MCF 10A (cell line): ENCODE measurements at places on chromosomes 16 and 17. TPM values are rescaled to one million over a fixed set of nuclear protein-coding genes. Genes with fewer than 3 reads are reported as not detected.
A peak's percentile ranks its signal among the peaks of the same experiment; 100 is the strongest.

- H3K27ac ChIP-seq, result peak overlapping the region; percentile 5
- H3K36me3 ChIP-seq, result peaks cover 15% of the 10 kb centered on the region
- DNase-seq, result peak; percentile 49
Observed at GRCh38 chr17:1495265-1495989, 2.9 kb upstream of the MYO1C start.

C17orf107 gene
- total RNA-seq, result 3.6 and 4.3 TPM in 2 replicates

DNA sequence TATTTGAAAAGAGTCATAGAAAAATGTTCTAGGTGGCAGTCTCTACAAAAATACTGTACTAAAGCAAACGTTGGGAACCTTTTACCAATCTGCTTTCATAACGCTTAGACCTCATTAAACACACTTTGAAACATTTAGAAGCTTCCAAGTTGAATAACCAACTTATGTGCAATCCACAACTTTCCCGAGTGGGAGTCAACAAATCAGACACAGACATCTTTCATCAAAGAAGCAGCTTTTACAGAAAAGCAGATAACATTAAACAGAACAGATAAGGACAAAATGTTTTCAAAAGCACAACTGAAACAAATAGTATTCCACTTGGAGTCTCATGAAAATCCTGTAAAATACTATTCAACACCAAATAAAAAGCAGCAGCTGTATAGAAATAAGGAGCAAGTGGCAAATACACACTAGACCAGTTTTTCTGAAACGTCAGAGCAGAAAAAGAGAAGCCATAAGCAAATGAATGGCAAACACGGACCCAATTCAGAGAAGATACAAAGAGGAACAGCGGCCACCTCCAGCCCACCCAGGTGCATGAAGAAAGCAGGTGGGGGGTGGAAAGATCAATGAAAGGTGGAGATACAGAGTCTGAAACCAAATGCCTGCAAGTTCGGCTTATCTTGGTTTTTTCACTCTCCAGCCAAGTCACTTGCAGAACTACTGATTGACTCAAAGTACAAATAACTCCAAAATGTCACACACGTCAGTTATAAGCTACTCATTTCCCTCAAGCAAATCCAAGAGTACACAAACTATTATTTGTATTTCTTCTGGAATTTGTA, 18.4 kb upstream of the FBF1 start:
- no peak overlapping the region for H3K4me3 ChIP-seq
- H3K27me3 ChIP-seq, result no peaks in the 10 kb centered on the region
- no peak overlapping the region for H3K27ac ChIP-seq
- peaks cover 70% of the 10 kb centered on the region for H3K36me3 ChIP-seq
- no peak for DNase-seq
- H3K4me1 ChIP-seq, result no peaks in the 10 kb centered on the region

EXOC3L1 gene
- not detected in 2 replicates for total RNA-seq

DNA sequence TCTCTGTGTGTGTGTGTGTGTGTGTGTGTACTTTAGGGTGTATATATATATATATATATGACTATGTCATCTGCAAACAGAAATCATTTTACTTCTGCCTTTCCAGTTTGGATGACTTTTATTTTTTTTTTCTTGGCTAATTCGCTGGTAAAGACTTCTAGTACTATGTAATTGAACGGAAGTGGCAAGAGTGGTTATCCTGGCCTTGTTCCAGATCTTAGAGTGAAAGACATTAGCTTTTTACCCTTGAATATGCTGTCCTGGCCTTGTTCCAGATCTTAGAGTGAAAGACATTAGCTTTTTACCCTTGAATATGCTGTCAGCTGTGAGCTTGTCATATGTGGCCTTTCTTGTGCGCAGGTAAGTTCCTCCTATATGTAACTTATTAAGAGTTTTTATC, 72.7 kb upstream of the MYOCD start:
- no peaks in the 10 kb centered on the region for H3K4me1 ChIP-seq
- no peak overlapping the region for H3K27ac ChIP-seq
- no peak for DNase-seq
- H3K4me3 ChIP-seq, result no peak overlapping the region

- H3K36me3 ChIP-seq, result peaks cover 6% of the 10 kb centered on the region
- H3K27ac ChIP-seq, result no peak overlapping the region
- no peak for DNase-seq
- H3K4me3 ChIP-seq, result no peak overlapping the region
- no peaks in the 10 kb centered on the region for H3K4me1 ChIP-seq
Observed at GRCh38 chr17:21388066-21388465, 11.9 kb downstream of the KCNJ12 start.

COX6A2 gene
- not detected in 2 replicates for total RNA-seq

DNA sequence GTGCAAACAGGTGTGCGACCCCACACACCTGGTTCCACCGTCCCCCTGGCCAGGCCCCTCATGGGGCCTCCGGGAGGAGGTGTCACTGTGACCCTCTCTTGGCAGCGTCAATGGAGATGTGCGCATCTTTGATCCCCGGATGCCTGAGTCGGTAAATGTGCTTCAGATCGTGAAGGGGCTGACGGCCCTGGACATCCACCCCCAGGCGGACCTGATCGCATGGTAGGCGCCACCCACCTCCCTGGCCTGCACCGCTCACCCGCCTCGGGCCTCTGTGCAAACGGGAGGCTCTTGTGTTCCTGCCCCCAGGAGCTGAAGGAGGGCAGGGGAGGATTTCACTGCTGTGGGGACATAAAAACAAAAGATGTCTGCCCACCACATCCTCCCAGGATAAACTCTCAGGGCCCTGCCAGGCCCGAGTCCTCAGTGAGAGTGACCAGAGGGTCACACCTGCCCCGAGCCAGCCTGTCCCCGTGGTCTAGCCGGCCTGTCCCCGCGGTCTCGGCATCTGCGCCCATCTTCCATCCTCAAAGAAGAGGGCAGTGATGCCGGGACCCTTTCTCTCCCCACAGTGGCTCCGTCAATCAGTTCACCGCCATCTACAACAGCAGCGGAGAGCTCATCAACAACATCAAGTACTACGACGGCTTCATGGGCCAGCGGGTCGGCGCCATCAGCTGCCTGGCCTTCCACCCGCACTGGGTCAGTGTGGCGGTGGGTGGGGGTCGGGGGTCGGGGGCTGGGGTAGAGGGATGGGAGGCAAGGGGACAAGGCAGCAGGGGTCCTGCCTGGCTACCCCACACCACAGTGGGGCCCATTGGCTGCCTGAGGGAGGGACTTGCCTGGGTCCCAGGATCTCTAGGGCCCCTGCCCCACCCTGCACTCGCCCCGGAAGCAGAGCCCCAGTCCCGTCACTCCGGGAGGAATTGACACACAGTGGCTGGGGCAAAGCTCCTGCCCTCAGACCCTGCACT, 29.0 kb upstream of the CHMP6 start:
- H3K4me3 ChIP-seq, result no peak overlapping the region
- no peak for DNase-seq

DNA sequence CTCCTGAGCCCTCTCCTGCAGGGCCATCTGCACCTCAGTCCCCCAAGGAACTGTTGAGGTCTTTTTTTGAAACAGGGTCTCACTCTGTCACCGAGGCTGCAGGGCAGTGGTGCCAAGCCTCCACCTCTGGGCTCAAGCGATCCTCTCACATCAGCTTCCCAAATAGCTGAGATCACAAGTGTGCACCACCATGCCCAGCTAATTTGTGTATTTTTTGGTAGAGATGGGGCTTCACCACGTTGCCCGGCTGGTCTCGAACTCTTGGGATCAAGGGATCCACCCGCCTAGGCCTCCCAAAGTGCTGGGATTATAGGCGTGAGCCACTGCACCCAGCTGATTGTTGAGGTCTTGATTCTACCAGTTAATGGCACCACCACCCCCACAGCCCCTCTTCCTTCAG, 27.9 kb upstream of the ENDOV start:
- DNase-seq, result no peak
- H3K36me3 ChIP-seq, result peaks cover 90% of the 10 kb centered on the region

TBC1D28 gene
- total RNA-seq, result not detected in 2 replicates

ACSM3 gene
- 2.0 and 2.3 TPM in 2 replicates for total RNA-seq

VMO1 gene
- 0.77 and 1.1 TPM in 2 replicates for total RNA-seq

BRICD5 gene
- total RNA-seq, result 4.6 and 5.2 TPM in 2 replicates

DNA sequence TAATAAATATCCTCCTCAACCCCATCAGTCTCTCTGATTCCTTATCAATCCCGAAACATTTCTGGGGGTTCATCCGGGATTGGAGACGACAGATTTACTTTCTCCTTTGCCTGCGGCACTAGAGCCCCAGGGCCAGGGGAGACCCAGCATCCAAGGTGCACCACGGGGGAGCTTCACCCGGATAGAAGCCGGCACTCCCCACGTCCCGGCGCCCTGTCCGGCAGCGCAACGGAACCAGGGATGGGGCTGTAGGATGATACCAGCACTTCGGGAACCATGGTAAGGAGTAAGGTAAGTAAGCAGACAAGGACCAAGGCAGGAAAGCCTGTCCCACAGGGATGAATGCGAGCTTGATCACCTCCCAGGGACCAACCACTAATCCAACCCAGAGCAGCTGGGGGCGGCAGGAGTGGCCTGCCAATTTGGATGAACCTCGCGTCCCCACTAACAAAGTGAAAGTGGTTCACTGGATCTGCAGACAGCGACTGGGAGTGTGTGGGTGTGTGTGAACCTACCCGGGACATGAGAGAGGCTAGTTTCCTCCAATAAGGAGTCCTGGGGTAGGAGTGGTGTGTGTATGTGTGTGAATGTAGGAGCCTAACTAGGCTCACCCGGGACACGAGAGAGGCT, 11.9 kb downstream of the POLR3K start:
- no peak overlapping the region for H3K4me3 ChIP-seq
- peaks cover 37% of the 10 kb centered on the region for H3K36me3 ChIP-seq
- DNase-seq, result no peak
- H3K4me1 ChIP-seq, result no peaks in the 10 kb centered on the region

DNA sequence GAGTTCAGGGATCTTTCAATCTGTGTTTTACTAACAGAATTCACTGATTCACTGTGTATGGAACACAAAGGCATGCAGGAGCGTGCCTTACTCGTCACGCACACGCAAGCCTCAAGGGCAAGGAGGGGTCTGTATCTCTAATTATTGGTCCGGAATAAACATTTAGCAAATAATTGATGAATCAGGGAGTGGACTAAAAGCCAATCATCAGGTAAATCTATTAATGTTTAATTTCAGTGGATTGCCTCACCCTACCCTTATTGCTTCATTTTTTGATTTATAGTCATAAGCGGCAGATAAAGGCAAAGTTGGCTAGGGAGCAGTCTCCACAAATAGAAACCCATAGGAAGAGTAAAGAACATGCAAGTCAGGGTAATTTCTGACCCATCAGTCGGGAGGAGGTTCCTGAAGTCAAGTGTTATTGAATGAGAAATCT, 7.4 kb upstream of the HSD17B2 start:
- H3K4me1 ChIP-seq, result no peaks in the 10 kb centered on the region
- no peaks in the 10 kb centered on the region for H3K36me3 ChIP-seq
- H3K27me3 ChIP-seq, result no peaks in the 10 kb centered on the region
- H3K27ac ChIP-seq, result no peak overlapping the region
- DNase-seq, result no peak
- no peak overlapping the region for H3K4me3 ChIP-seq

PERCC1 gene
- total RNA-seq, result not detected in 2 replicates

KRTAP2-2 gene
- total RNA-seq, result not detected in 2 replicates

DNA sequence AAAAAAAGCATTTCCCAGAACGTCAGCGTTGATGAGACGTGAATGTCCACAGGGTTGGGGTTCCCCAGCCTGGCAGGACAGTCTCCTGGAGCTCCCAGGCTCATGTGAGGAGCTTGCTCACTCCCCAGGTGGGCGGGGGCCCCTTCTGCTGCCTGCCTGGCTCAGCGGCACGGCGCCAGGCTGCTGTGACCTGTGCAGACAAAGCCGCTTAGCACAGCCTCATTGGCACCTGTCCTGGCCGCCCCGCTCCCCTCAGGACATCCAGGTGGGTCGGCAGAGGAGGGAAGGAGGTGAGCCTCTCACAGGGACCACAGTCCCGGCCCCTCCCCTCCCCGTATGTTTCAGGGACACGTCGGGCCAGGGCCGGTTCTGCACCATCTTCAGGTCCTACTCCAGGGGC, 12.9 kb upstream of the WFIKKN1 start:
- H3K36me3 ChIP-seq, result peaks cover 30% of the 10 kb centered on the region
- H3K27ac ChIP-seq, result no peak overlapping the region
- H3K27me3 ChIP-seq, result no peaks in the 10 kb centered on the region
- DNase-seq, result no peak

NPW gene
- total RNA-seq, result 4.9 and 7.7 TPM in 2 replicates

SP6 gene
- total RNA-seq, result 1.2 and 1.5 TPM in 2 replicates

- no peak overlapping the region for H3K27ac ChIP-seq
- DNase-seq, result no peak
- peaks cover 24% of the 10 kb centered on the region for H3K4me1 ChIP-seq
- no peaks in the 10 kb centered on the region for H3K36me3 ChIP-seq
- peaks cover 13% of the 10 kb centered on the region for H3K27me3 ChIP-seq
Observed at GRCh38 chr17:17670701-17671305, 10.5 kb upstream of the RAI1 start.

- H3K36me3 ChIP-seq, result peaks cover 29% of the 10 kb centered on the region
- peaks cover 11% of the 10 kb centered on the region for H3K4me1 ChIP-seq
- H3K4me3 ChIP-seq, result no peak overlapping the region
- no peak for DNase-seq
Observed at GRCh38 chr17:63420868-63421680, 25.0 kb downstream of the CYB561 start.

- no peak overlapping the region for H3K27ac ChIP-seq
- DNase-seq, result no peak
- H3K4me3 ChIP-seq, result no peak overlapping the region
- peaks cover 13% of the 10 kb centered on the region for H3K27me3 ChIP-seq
Observed at GRCh38 chr17:17668775-17669579, 12.3 kb upstream of the RAI1 start.

C16orf46 gene
- total RNA-seq, result 0.66 and 3.8 TPM in 2 replicates

KRT28 gene
- total RNA-seq, result not detected in 2 replicates

GRCh38 chr16:67936880-67937605, 393 bp upstream of the PSMB10 start:
- DNase-seq, result peak; percentile 68
- peak overlapping the region; percentile 100 for H3K4me3 ChIP-seq
- H3K27ac ChIP-seq, result peak overlapping the region; percentile 98
- H3K27me3 ChIP-seq, result no peaks in the 10 kb centered on the region
- peaks cover 32% of the 10 kb centered on the region for H3K4me1 ChIP-seq

GRCh38 chr17:51805765-51806164, 352.7 kb downstream of the CA10 start:
- H3K4me1 ChIP-seq, result no peaks in the 10 kb centered on the region
- DNase-seq, result no peak
- H3K36me3 ChIP-seq, result no peaks in the 10 kb centered on the region
- H3K27me3 ChIP-seq, result peaks cover 30% of the 10 kb centered on the region
- H3K27ac ChIP-seq, result no peak overlapping the region

DNA sequence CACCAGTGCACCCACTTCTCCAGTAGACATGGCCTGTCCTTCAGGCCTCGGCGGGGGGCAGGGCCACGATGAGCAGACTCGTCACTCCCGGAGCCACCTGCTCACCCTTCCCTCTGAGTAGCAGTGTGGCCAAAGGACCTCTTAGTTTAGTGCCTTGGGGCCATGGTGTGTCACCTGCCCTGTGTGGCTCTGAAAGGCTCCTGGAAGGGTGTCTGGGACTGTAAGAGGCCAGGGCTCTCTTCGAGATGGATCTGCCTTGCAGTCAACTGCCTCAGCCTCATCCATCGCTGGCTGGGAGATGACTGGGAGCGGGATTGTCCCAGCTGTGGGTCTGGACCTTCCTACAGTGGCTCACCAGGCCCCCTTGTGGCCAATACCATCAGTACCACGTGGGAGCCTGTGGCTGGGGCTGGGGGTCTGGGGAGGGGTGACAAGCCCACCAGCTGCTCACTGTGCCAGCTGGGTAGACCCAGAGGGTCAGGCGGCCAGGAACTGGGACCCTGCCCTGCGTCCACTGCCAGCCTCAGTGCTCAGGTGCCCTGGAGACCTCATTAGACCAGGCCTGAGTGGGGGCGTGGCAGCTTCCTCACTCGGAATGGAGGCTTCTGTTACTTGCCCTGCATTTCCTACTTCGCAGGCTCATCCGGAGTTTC, 133.4 kb downstream of the OR1D5 start:
- H3K36me3 ChIP-seq, result no peaks in the 10 kb centered on the region
- peak overlapping the region; percentile 28 for H3K27ac ChIP-seq
- DNase-seq, result peak; percentile 60
- H3K4me3 ChIP-seq, result no peak overlapping the region
- H3K4me1 ChIP-seq, result peaks cover 14% of the 10 kb centered on the region
